ENCODE measurements at places on chromosomes 11 and 22.

DNA sequence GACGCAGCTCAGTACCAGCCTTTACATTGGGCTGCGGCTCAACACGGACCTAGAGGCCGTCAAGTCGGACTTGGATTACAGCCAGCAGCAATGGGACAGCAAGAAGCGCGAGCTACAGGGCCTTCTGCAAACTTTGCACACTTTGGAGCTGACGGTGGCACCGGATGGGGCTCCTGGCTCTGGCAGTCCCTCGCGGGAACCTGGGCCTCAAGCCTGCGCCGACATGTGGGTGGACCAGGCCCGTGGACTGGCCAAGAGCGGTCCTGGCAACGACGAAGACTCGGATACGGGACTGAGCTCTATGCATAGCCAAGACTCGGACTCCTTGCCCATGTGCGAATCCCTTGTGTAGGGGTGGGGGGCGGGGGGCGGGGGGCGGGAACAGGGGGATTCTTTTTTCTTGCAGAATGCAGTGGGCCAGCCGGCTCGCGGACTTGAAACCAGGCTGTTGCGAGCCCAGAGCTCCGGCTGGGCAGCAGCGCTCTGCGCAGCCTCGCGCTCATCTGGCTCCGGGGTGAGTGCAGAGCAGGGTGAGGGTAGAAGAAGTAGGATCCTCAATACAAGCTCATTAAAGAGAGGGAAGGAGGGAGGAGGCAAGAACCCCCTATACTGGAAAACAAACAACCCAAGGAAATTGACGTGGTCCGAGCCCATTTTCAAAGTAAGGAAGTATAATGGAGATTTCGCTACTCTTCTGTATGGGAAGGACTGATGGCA, 1.8 kb downstream of the RASSF10 start:
- DNase-seq = no peak

DNA sequence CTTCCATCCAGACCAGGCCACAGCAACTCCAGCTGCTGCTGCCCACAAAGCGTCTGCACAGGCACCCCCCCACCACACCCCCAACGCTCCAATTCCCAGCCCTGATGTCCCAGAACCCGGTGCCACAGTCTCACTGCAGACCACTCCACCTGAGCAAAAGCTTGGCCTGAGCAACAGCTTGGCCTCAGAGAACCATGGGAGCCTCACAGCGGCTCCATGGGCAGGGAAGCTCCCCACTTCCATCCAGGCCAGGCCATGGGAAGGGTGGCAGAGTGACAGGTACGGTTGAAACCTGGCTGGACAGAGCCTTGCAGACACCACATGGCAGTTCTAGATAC, 13.2 kb downstream of the PLXNB2 start:
- no peak for DNase-seq

- no peak for DNase-seq
These were observed 29.4 kb upstream of the TMEM86A start for GRCh38 chr11:18669219-18669596.

DNA sequence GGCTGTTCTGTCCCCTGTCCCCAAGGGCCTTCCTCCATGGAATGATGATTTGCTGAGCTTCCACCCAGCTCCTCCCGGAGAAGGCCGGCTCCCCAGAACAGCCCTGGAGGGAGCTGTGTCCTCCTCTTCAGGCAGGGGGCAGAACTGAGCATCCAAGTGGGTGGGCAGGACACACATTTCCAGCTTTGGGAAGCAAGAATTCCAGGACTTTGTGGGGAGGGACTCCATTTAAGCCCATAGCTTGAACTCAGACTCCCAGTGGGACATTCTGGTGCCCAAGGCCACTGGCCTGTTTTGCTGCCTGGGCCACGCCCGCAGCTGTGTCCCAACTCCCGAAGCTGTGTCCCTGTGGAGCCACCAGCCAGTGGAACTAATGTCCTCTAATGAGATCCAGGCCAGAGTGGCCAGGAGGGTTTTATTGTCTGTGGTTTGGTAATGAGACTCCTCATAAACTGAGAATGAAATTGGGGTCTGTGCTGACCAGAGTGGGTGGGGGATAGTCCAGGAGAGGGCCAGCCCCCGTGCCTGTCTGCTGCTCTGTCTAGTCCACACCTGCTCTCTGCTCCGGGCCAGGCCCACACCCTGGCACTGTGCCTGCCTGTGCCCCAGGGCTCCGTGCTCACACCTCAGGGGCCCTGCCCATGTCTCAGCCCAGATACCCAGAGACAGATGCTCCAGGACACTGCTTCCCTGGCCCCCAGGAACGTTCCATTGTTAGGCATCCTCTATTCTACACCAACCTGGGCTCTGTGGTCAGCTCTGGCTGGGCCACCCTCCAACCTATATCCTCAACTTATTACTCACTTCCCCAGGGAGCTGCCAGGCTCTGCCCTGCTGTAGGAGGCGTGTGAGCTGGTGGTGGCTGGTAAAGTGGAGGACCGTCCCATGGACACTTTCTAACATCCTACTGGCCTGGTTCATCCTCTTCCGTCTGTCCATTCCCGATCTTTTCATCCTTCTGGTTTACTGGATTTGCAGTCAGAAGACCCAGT, 7.6 kb downstream of the NECTIN1 start:
- no peak for DNase-seq

DNA sequence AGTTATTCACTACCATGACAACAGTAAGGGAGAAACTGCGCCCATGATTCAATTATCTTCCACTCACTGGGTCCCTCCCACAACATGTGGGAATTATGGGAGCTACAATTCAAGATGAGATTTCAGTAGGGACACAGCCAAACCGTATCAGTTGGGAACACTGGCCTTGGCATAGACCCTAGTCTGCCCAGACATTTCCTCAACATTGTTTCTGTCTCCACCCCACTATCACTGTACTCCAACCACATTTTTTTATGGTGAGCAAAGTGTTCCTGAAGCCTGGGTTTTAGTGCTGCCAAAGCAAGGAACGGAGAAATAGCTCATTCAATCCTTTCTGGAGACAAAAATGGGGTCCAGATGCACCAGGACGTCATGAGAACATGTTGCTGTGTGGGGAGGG, 122.6 kb upstream of the CCDC179 start:
- DNase-seq = no peak

GRCh38 chr11:35007277-35007676, 90.9 kb downstream of the PDHX start:
- DNase-seq = peak; percentile 22

- DNase-seq = no peak
These were observed 14.8 kb upstream of the RASL10A start for GRCh38 chr22:29330291-29330690.

DNA sequence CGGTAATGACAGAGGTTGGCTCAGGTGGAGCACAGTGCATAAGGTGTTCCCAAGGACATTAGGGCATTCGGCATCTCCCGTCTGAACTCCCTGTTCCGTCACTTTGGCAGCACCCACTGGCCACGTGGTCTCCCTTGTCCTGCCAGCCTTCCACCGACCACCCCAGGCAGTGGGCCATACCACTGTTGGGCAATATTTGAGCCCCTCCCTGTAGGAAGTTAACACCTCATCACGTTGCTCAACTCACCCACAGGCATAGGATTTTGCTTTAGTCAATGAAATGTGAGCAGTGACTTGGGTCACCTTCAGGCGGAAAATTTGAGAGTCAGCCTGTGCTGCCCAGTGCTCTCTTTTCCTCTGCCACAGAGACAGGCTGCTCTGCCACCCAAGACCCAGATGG, 44.0 kb downstream of the SERPINH1 start:
- DNase-seq = no peak

- DNase-seq = no peak
These were observed 20.6 kb downstream of the POLR3H start for GRCh38 chr22:41523464-41524221.

DNA sequence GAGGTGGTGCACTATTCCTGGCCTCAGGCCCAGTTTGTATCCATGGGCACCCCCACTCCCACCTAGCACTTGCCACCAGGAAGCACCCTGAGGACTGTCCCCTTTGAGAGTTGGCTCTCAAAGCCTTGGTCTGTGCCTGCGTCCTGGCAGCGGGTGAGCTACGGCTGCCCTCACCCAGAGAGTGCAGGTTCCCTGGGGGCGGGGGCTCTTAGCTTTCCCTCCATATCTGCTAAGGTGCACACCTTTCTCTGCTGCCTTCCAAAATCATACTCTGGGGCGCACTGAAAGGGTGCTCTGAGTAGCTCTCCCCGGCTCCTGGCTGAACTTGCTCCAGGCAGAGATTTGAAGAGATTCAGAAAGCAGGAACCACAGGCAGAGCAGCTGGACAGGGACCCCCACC, 7.1 kb downstream of the KCNQ1 start:
- DNase-seq = no peak

GRCh38 chr11:36253238-36253637, 36.0 kb downstream of the COMMD9 start:
- no peak for DNase-seq

DNA sequence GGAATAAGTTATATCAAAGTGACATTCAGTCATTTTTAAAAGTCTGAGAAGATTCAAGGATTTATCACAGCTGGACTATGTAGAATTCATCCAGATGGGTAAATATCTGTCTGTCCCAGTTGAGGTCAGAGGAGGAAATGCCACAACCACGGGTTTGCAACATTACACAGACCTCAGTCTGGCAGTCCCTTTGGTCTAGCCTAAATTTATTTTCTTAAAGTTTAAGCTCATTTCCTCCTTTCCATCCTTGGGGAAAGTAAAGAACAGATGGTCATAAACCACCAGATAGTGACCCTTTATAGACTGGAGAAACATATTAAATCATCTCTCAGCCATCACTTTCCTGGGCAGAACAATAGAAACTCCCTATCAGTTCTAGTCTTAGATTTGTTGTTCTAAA, 238.4 kb upstream of the DDI1 start:
- no peak for DNase-seq

DNA sequence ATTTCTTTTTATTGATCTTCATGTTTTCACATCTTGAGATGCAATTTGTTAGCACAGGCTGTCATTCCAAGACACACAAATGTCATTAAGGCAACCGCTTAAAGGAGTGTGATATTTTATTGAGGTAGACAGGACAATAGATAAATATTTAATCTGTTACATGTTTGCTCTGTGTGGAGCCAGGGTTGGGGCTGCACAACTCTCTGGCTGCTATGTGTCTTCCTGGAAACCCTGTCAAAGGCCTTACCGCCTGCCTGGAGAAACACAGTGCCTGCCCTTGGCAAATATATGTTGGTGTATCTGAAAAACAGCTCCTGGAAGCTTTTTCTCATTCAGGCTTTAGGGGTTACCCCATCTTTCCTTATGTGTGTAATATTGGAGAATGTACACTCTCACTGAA, 139.7 kb upstream of the TEAD1 start:
- no peak for DNase-seq

GRCh38 chr22:17131686-17132085, 10.5 kb upstream of the TMEM121B start:
- no peak for DNase-seq

DNA sequence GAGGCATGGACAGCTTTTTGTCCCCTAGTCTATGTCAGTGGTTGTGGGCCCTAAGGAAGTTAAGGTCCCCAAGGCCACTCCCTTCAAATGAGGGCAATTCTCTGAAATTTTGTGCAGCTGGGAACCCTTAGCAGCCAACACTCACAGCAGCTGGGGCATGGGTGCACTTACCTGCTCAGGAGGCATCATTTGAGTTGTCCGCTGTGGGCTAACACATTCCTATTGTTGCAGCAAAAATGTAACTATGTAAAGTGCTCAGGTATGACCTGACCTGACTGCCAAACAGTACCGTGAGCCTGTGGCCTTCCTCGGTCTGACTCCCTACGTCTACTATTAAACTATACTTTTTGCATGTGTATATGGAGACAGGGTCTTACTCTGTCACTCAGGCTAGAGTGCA, 5.8 kb upstream of the MRTFA start:
- DNase-seq = no peak

DNA sequence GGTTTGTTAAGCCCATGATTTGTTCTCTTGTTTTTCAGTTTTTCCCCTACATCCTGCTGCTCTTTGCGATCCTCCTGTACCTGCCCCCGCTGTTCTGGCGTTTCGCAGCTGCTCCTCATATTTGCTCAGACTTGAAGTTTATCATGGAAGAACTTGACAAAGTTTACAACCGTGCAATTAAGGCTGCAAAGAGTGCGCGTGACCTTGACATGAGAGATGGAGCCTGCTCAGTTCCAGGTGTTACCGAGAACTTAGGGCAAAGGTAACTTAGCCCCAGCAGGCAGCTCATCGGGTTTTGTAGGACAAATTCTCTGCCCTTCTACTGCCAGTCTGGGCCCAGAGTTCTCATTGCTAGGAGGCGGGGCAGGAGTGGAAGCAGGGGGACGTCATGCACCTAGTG, 49.7 kb downstream of the PANX1 start:
- DNase-seq = no peak

DNA sequence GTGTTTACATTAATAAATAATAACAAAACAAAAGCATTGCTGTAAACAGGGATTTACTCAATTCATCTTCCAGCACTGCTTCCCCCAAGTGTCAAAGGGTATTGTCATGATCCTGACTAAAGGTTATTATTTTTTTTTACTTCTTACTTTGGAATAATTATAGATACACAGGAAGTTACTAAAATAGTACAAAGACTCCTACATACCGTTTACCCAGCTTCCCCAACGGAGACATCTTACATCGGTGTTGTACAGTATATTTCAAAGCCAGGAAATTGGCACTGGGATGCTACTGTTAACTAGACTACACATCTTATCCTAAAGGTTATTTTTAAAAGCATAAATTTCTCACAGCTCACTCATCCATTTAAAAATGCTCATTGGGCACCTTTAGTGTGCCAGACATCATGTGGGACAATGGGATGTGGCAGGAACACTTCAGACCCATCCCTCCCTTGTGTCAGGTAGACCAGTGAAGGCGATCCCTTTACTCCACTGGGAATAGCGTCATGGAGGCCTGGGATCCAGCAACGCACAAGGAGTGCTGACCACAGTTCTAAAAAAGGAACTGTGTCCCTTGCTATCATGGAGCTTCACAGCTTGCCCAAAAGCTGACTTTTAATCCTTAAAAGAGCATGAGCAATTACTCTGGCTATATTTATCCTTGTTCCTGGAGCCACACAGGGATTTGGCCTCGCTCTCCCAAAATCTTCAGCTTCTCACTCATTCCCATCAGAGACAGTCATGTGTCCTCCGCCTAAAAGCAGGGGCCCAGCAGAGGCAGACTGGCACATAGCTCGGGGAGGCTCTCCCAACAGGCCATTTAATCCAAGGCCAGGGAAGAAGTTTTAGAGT, 3.1 kb upstream of the IRAG1 start:
- DNase-seq = no peak
